ENCODE measurements at places on chromosomes 5 and 9.

- no peak for DNase-seq
Measured at GRCh38 chr9:37407468-37407867, 15.0 kb upstream of the GRHPR start.

DNA sequence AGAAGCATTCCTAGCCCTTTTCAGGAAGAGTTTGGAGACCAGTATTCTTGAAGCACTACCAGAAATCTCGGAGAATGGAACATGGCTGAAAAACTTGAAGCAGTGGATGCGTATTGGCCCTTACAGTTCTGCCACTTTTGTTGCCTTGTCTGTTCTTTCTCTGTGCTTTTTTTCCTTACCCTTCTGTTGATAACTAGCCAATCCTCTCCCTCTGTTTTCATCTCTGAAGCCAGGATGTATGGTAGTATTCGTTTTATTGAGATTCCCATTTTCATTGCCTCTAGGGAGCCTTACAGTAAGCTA, 564 bp upstream of the CCNH start:
- no peak for DNase-seq

DNA sequence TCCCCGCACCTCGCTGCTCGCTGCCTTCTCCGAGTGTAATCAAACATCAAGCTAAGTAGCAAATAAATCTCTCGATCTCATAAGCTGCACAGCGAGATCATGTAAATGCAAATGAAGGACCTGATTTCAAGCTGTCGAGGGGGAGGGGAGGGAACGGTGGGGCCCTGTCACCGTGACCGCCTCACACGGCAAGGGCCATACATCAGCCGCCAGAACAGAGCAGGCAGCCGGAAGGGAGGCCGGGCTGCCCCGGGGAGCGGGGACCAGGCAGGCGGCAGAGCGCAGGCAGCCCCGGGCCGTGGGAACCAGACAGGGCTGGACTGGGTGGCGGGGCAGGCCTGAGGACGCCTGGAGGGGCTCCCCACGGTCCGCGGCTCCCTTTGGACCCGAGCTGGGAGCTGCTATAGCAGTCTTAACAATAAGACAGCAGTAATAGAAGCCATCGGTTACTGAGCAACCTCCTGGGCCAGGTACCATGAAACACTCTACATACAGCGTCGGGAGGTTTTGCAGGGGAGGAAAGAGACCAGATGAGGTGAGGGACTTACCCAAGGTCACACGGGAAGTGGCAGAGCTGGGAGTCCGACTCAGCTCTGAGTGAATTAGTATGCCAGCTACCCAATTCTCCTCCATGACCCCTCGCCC, 76.8 kb downstream of the CFAP77 start:
- no peak for DNase-seq

DNA sequence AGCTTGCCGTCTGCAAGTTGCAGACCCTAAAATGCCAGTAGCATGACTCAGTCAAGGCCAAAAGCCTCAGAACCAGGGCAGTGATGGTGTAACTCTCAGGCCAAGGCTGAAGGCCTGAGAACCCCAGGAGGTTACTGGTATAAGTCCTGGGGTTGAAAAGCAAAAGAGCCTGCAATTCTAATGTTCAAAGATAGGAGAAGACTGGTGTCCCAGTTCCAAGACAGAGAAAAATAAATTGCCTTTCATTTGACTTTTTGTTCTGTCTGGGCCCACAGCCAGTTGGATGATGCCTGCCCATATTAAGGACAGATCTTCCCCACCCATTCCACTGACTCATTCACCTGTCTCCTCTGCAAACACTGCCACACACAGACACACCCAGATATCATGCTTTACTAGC, 673.2 kb downstream of the CDH18 start:
- peak; percentile 23 for DNase-seq

- DNase-seq: no peak
Measured at GRCh38 chr5:55920784-55921183, 69.6 kb downstream of the IL31RA start.

GRCh38 chr5:75616971-75617621, 5.8 kb downstream of the ANKDD1B start:
- DNase-seq: peak; percentile 40

DNA sequence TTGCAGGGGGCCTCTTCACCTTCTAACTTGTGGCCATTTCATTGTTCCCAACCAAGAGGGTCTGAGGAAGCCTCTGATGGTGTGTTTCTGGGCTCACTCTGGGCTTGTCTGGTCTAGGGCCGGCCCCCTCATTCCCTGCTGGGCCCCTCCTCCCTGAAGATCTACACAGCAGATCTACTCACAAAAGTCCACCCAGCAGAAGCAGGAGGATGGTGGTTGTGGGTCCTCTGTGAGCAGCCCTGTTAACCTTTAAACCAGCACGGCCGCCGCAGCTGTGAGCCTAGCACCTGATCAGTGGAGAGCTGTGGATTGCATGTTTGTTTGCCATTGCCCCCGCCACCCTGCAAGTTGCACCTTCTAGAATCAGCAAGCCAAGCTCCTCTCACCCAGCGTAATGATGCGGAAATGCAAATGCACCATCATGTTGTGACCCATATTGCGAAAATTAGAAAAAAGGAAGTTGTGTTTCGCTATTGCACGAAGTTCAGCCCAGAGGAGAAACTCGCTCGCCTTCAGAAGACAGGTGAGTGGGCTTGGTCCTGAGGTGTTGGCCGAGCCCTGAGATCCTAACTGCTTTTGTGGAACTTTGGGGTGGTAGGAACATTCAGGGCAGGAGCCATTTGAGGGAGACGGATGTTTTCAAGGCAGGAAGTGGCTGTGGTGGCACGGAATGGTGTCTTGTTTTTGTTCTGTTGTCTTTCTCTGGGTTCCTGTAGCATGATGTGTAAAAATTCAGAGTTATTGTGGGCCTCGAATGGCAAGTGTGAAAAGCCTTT, 16.7 kb downstream of the FGD3 start:
- peak; percentile 39 for DNase-seq

DNA sequence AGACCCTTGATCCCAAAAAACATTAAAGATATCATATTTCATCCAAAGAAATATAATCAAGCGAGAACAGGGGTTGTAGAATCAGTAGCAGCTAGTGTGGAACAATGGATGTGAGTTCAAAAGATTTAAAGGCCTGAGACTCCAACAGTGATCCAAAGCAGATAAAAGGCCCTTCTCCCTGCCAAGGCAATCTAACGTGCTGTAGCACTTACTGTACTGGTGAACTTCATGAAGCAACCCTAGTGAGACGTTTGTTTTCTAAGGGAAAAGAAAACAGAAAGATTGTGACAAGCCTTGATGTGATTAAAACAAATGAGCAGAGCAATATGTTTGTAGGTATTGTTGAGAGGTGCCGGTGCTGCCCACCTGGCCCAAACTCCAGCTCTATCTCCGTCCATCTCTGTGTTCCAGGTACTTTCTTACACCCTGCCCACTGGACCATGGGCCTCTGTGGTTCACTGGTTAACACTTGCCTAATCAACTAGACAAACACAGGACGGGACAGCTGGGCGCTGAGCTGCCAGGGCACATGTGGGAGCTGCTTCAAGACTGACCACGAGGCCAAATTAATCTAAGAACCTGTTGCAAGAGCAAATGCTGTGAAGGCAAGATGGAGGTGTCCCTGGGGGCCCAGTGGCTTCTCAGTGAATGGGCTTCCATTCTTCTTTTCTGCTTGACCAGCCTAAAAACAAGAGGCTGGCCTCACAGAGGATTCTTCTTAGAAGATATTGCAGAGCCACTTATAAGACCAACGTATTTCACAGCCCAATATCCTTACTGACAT, 265.5 kb downstream of the CWC27 start:
- DNase-seq: no peak

GRCh38 chr5:81948349-81948748, 23.5 kb upstream of the ATG10 start:
- DNase-seq: peak; percentile 12

GRCh38 chr9:12425878-12426864, 267.0 kb upstream of the TYRP1 start:
- DNase-seq: peak; percentile 52

DNA sequence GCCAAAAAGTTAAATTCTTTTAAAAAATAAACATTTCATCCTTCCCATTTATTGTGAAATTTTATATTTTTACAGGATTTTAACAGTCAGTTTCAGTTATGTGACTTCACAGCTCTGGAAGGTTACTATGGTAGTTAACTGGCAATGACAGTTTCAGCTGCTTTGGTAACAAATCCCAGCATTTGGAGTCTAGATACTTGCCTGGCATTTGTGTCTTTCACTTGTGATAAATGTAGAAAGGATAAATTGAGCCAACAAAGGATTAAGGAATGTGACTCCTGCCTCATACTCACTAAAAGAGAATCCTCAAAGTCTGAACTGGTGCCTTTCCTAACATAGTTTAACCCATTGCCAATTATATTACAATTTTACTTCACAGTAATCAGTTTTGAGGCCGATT, 315.5 kb downstream of the FER start:
- DNase-seq: no peak

DNA sequence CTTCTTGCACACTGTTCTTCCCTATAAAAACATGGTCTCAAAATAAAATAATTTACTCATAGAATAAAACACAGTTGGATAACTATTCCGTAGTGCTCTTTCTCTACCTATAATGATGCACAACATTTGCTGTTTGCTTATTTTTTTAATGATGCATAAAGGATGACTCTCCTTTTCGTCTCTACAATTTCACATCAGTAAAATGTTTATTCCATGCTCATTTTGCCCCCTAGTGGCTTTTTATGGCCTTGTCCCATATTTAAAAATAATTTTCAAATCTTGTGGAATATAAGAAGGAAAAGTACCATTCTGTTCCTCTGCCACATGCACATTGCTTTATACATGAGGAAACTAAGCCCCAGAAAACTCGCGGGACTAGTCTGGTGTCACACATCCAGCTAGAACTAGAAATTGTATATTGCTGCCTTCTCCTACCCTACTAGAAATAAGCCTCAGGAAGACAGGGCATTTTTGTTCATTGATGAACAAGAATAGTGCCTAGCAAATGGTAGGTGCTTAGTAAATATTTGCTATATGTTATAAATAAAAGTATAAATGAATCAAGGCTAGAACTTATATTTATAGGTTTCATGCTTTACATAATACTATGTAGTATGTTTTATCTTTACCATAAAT, 12.7 kb downstream of the KCTD16 start:
- DNase-seq: peak; percentile 58

DNA sequence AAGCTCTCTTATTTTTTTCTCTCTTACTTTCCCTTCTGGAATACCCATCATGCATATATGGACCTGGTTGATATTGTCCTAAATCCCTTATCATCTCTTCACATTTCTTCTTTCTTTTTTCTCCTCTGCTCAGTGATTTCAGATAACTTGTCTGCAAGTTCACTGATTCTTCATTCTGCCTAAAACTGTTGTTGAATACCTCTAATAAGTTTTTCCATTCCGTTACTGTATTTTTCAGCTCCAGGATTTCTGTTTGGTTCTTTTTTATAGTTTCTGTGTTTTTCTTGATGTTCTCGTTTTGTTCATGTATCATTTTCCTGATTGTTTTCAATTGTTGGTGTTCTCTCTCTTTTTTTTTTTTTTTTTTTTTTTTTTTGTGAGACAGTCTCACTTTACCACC, 203.7 kb downstream of the COMMD10 start:
- DNase-seq: no peak

DNA sequence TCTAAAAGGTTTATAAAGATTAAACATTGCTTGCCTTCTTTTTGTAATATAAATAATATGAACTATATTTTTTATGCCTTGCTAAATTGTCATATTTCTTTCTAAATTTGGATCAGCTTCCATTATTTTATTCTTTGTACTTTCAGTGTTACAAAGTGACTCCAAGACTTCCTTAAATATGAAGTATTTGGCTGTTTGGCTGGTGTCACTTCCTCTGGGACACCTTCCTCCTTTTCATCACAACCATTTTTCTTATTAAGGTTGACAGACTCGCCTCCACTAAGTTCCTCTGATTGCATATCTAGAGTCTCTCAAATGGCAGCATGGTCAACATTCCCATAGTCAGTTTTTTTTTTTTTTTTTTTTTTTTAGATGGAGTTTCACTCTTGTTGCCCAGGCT, 73.8 kb upstream of the SLC1A1 start:
- no peak for DNase-seq

- DNase-seq: peak; percentile 83
Measured at GRCh38 chr5:149035372-149035790, 27.5 kb downstream of the SH3TC2 start.

GRCh38 chr5:55544341-55544740, 9.6 kb upstream of the PLPP1 start:
- DNase-seq: no peak

- DNase-seq: no peak
Measured at GRCh38 chr5:77847129-77847460, 71.0 kb upstream of the TBCA start.

- DNase-seq: no peak
Measured at GRCh38 chr5:99058466-99058865, 129.7 kb upstream of the CHD1 start.

DNA sequence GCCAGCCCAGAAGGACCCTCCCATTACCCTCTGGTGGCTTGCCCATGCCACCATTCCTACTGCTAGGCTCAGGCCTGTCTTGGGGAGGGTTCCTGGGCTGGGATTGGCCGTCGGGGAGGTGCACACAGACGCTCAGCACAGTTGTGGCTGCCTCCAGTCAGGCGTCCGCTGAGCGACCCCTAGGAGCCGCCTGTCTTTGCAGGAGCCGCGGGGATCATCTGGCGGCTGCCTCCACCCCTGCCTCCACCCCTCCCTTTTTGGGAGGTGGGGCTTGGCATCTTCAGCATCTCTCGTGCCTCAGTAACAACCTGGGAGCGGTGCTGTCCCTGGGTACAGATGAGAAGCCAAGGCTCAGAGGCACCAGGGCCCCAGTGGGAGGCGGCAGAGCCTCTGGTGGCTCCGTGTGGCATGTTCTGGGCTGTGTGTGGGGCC, 39.6 kb downstream of the RXRA start:
- DNase-seq: peak; percentile 82

DNA sequence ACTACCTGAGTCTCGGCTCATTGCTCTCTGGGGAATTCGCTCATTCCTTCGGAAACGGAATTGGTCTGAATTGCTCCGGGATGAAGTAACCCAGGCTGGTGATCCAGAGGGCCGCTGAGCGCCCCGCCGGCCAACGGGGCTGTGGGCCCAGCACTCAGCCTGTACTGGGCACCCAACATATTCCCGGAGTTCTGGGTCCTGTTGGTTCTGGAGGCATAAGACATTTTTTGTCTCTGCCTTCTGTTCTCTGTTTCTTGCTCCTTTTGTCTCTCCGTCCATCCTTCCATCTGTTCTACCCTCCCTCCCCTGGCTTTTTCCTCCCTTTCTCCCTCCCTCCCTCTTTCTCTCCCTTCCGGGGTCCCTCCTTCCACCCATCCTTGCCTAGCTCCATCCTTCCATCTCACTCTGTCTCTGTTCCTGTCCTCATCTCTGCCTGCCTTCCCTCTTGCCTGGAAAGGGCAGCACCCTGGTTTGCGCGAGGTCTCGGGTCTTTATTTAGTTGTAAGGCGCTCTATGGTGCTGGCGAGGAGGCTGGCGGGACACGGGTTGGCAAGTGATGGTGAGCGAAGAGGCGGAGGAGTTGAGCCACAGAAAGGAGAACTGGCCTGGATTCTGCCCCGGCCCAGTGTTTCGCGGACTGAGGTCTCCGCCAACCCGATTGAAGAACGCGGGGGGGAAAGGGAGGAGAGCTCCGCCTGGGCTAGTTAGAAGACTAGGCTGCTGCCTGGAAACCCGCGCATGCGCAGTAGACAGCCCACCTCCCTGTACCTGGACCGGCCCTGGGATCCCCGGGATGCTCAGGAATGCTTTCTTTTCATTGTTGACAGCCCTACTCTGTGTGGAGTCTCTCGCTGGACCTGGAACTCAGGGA, 1468.0 kb downstream of the FOXD4L5 start:
- peak; percentile 91 for DNase-seq

All from hepatocyte (in vitro differentiated cells).